Sciatic nerve (tissue), 2 donors: ENCODE measurements at places on chromosomes 1 and 21.

DNA sequence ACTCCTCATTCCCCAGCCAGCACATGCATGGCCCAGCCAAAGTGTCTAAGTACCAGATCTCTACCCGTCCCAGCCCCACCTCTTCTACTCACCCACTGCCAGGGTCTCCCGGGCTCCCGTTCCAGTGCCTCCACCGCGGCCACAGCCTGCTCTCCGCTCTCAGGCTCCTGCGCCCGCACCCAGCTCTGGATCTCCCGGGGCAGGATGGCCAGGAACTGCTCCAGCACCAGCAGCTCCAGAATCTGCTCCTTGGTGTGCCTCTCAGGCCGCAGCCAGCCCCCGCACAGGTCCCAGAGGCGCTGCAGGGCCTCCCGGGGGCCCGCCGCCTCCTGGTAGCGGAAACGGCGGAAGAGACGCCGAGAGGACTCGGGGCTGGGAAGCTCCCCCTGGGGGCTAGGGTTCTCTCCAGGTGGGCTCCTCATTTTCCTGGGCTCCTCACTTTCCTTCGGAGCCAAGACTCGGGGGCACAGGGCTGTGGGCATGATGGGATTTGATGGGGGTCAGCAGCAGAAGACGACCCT is 2.5 kb downstream of the ZNF496 start:
- no peak for DNase-seq

DNA sequence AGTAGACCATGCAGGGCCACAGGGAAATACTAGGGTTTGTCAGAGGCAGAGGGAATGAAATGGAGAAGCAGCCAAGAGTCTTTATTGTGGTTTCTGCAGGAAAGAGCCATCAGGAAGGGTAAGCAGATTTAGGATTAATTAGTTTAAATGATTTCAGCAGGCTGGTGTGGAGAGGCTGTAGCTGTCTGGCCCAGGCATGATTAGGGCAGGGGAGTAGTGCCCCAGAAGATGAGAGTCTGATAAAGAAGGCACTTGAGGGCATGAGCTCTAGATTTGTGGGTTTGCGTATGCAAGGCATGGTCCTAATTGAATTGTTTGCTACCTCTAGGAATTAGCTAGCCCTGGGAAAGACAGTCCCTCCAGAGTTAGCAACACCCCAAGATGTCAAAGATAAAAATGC is 484.6 kb upstream of the PLXNA2 start:
- DNase-seq = no peak

DNA sequence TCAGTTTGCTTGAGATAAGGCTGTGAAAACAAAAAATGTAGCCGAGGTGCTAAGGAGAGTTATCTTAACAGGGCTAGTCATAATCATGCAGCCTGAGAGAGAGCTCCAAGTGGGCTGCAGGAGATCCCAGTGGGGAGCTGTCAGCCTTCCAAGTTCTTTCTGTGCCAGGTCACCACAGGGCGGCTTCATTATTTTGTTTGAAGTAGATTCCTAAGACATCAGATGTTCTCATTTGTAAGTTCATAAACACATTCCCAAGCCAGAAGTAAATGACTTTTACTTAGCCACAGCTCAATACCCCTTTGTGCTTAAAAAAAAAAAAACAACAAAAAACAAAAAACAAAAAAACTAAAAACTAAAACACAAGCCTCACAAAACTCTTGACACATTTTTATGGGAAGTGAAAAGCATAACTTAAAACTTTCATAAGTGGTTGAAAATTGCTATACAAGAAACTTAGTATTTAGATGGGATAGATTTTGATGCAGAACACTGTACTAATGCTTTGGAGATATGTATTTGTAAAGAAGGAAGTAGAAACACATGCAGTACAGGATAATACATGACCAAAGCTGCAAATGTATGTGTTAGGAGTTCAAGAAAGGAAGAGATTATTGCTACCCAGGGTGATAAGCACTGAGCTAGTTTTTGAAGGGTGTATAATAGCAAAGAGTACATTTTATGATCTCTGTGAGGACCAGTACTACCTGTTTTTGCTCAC is 8.6 kb downstream of the CDC14A start:
- peak; percentile 75 for DNase-seq

GRCh38 chr21:42841156-42841915 is 38.0 kb downstream of the WDR4 start:
- DNase-seq = peak; percentile 37

DNA sequence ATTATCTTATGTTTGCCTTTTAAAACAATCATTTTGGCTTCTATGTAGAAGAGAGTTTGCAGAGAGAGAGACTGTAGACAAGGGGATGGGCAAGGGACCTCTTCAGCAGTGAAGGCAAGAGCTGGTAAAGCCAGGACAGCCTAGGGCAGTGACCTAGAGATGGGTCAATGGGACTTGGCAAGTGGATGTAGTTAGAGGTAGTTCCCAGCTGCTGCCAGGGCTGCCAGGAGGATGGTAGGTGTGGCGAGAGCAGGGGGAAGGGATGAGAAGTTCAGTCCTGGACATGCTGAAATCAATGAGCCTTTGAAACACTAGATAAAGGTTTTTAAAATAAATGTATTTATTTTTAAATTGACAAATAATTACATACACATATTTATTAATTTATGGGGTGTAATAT is 6.4 kb upstream of the SPRR5 start:
- no peak for DNase-seq
